Stomach (tissue), 19 donors: ENCODE measurements at places on chromosomes 2 and 18. TPM values are rescaled to one million over a fixed set of nuclear protein-coding genes. Genes with fewer than 3 reads are reported as not detected.

Gene SF3B1
- 154 TPM for total RNA-seq

Gene SERPINB3
- total RNA-seq = not detected

GRCh38 chr18:53698907-53699306, 525.6 kb downstream of the MBD2 start:
- DNase-seq = peak; percentile 52

- DNase-seq = peak; percentile 74
These were observed 123.7 kb downstream of the COL6A3 start for GRCh38 chr2:237290261-237290660.

DNA sequence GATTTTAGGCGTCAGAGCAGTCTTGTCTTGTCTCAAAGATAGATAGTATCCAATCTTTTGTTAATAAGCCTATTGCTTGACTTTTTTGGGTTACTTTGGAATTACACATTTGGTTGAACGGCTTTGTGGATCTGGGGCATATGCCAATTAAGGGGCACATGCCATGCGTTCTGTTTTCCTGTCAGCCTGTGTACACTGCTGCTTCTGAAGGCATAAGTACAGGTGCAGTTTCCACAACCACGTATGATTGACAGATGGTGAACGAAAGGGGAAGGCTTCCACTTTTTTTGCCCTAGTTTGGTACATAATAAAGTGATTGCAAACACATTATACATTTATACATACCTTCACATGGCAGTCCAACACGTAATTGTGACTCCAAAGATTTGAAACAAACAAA, 102.3 kb downstream of the RAPH1 start:
- no peak for DNase-seq

GRCh38 chr2:152564754-152565551, 152.3 kb downstream of the PRPF40A start:
- no peak for DNase-seq

- DNase-seq = no peak
These were observed 16.6 kb upstream of the APCDD1 start for GRCh38 chr18:10437837-10438236.

DNA sequence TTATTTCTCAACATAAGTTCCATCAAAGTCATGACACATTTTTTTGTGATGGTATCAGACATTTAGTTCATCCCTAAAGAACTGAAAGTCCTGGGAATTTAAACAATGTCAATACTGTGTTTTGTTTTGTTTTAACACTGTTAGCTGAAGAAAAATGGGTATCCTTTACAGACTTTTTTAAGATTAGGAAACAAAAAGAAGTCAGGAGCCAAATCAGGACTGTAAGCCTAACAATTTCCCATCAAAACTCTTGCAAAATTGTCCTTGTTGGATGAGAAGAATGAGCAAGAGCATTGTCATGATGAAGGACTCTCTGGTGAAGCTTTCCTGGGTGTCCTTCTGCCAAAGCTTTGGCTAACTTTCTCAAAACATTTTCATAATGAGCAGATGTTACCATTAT, 69.4 kb downstream of the SRD5A2 start:
- no peak for DNase-seq

DNA sequence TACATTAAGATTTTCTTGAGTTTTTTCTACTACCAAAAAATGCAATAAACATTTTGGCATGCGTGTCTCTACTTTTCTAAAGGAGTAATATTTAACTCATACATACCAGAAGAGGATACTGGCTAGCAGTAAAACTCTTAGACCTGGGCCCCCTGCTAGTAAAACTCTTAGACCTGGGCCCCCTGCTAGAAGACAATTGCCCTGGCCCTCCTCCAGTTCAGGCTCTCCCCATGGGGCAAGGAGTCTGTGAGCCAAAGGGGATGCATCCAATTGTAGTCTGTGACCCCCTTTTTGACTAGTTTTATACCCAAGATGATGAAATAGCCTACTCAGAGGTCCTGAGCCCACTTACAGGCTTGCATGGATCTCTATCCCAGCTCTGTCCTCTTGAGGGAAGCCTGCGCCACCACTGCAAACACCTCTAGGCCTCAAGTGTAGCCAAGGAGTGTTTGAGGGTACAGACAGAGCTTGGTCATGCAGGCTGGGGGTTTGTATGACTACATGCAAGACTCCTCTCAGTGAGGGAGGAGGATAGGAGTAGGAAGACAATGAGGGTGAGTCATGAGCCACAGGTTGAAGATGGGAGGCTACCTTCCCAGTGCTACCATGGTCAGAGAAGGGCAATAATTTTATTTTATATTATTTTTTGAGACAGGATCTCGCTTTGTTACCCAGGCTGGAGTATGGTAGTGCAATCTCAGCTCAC, 45.2 kb upstream of the PGAP1 start:
- DNase-seq = no peak
